Activated CD8-positive, alpha-beta T cell treated with anti-CD3 and anti-CD28 coated beads for 36 hours (primary cell): ENCODE measurements at places on chromosomes 4 and X.
A peak's percentile ranks its signal among the peaks of the same experiment; 100 is the strongest.

GRCh38 chr4:174835536-174835935 lies 6.5 kb upstream of the GLRA3 start:
- DNase-seq: no peak

GRCh38 chrX:37816766-37817165 lies 30.6 kb downstream of the DYNLT3 start:
- DNase-seq: no peak

DNA sequence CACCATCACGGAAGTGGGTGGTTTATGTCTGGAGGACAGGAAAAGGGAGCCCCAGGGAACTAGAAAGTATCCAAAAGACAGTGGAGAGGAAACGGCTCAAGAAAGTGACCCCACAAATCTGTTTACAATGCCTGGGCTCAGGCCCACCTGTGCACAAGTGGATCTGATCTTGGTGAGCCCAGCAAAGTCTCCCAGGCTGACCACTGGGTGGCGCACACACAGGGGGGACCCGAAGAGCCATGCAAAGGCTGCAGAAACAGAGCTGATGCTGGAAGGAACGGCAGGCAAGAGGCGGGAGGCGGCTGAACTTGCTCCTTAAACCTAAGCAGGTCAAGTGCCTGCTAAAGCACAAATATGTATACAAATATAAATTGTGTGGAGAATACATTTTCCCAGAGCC lies 9.6 kb downstream of the HAUS7 start:
- peak; percentile 56 for DNase-seq

- DNase-seq: no peak
Observed at GRCh38 chr4:145507636-145508035, 26.0 kb downstream of the SMAD1 start.

DNA sequence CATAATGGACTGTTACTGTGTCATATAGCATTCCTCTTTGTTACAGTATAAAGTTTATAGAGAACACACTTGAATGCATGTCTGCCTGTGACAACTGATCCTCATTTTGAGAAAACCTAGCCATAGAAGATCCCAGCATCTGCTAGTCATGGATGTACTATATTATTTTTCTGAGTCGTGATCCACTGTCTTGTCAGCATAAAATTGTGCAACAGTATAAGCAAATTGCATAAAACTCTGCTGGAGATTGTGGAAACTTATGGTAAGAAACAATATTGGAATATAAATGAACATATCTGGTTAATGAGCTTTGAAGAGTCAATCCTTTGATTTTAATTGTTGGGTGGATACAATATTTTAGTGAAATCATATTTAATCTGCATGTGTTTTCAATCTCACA lies 3.6 kb downstream of the NEIL3 start:
- no peak for DNase-seq

- no peak for DNase-seq
Observed at GRCh38 chrX:111759686-111760085, 78.7 kb downstream of the ALG13 start.

DNA sequence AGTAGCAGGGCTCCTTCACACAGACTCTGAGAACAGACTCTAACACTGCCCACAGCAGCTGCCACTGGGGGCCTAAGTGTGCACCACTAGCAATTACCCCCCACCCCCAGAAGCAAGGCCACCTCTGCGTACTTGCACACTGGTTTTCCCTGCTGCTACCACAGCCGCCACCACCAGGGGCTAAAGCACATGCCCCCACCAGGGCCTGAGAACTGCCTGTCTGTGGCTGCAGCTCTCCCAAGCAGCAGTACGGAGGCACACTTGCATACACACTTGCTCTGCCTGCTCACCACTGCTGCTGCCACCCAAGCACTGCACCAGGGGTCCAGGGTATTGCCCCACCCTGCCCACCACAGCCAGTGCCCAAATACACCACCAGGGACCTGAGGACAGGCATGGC lies 59.6 kb downstream of the SCML2 start:
- DNase-seq: no peak

DNA sequence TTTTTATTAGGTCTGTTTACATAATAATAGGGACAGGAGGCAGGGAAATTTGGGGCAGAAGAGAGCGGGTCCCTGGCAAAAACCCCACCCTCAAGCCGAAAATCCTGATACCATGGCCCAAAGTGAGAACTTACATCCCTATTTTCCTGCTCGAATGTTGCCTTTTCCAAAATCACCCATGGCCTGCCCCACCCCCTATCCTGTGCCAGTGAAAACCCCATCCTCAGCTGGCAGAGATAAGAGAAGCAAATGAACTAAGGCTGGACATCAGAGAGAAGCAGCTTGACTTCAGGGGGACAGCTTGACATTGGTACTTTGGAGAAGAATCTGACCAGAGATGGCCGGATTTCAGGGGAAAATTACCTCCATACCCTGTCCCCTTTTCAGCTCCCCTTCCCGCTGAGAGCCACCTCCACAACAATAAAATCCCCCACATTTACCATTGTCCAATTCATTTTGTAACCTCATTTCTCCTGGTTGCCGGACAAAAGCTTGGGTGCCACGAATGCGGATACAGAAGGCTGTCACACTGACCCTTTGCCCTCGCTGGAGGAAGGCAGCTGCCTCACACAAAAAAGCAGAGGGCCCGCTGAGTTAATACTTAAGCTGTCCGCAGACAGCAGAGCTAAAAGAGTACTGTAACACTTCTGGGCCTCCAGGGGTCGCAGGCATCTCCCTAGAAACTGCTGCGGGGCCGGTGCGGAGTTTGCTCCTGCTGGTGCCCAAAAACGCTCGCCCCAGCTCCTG lies 196.2 kb downstream of the SNCA start:
- DNase-seq: peak; percentile 9

- DNase-seq: no peak
Observed at GRCh38 chr4:113708250-113708649, 53.3 kb downstream of the CAMK2D start.

DNA sequence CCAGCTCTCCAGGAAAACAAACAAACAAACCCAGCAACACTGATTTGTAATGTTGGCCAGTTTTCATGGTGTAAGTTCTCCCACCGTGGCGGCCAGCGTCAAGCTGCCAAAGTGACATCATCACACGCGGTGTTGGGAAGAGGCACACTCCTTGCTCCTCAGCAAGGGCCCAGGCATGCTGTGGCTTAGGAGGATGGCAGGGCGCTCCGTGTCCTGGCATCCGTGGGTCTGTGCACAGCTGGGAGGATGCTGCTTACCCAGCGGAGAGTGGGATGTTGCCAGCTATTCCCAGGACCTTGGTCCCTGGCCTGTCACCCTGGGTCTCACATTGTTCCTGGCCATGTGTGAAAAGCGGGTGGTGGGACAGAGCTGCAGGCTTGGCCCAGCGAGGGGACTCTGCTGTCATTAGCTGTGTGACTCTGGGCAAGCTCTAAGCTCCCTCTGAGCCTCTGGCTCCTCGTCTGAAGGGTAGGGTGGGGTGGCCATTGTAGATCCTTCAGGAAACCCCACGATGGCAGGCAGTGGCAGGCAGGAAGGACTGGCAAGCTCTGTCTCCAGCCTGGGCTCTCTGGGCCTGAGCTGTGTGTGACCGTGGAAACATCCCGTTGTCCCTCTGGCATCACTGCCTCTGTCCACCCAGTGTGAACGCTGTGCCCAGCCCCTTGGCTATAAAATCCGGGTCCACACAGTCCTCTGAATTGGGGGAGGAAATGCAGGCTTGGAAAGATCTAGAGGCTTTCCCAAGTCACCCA lies 10.8 kb downstream of the PSAPL1 start:
- no peak for DNase-seq

- DNase-seq: no peak
Observed at GRCh38 chr4:68378226-68378625, 28.3 kb upstream of the YTHDC1 start.

- DNase-seq: peak; percentile 11
Observed at GRCh38 chrX:109841869-109842579, 109.0 kb upstream of the ACSL4 start.

DNA sequence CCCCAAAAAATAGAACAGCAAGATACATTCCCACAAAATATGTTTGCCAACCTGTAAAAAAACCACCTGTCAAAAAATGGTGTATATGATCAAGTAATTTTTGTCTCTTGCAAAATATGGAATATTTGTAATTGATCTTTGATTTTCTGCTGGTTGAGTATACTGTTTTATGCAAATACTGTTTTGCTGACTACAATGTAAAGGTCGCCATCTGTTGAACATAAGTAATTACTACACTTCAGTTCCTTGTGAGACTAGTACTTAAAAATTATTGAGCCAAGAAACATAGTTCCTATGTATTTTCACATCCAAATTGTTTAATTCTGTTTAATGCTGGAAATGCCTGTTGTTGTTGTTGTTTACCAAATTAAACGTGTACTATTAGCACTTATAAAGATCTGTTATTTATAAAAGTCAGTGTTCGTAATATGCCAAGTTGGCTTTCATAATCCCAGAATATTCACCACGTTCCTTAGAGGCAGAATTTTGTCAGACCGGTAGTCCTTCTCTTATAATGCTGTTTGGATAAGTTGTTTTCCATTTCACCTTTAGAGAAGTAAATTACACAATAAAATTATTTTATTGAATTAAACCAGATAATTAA lies 144.2 kb downstream of the PDLIM5 start:
- DNase-seq: no peak

GRCh38 chr4:112288455-112288854 lies 2.8 kb upstream of the TIFA start:
- peak; percentile 47 for DNase-seq

GRCh38 chrX:2401201-2401589 lies 99.6 kb downstream of the DHRSX start:
- DNase-seq: no peak

GRCh38 chr4:100935090-100935489 lies 412.2 kb downstream of the PPP3CA start:
- DNase-seq: peak; percentile 1

- DNase-seq: no peak
Observed at GRCh38 chrX:3526071-3526470, 179.6 kb upstream of the MXRA5 start.

GRCh38 chr4:180394730-180395129 lies 1848.5 kb upstream of the TENM3 start:
- DNase-seq: no peak

DNA sequence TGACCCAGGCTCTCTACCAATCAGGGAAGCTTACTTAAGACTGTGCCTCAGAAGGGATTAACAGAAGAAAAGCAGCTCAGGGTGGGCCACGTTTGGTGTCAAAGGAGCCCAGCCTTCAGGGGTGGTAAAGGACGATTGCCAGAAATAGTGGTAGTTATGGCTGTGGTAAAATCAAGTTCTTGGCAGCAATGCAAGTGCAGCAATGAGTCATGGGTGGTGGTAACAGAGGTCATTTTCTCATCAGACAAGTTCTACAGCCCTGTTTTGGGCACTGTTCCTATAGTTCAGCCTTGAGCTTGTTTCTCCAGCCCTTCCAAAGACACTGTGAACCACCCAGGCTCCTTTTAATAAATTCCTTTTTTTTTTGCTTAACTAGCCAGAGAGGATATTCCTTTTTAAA lies 120.3 kb downstream of the EFHC2 start:
- no peak for DNase-seq

- no peak for DNase-seq
Observed at GRCh38 chrX:46953137-46953527, 40.9 kb downstream of the JADE3 start.

DNA sequence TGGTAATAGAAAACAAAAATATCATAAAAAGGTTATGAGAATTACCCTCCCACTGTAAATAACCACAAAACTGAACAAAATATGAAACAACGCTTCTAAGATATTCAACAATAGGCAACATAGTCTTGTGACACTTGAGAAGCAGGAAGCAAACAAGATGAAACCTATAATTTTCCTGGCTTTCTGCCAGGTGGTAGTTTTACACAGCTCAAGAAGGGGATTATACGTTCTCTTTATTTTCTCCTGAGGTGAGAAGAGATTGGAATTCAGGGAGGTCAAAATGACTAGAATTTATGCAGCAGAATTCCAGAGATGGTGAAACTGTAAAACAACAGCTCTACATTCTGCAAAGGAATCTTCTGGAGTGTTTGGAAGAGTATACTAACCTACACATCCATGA lies 186.0 kb downstream of the HHIP start:
- DNase-seq: no peak

- DNase-seq: no peak
Observed at GRCh38 chr4:98416844-98417243, 155.7 kb downstream of the RAP1GDS1 start.

DNA sequence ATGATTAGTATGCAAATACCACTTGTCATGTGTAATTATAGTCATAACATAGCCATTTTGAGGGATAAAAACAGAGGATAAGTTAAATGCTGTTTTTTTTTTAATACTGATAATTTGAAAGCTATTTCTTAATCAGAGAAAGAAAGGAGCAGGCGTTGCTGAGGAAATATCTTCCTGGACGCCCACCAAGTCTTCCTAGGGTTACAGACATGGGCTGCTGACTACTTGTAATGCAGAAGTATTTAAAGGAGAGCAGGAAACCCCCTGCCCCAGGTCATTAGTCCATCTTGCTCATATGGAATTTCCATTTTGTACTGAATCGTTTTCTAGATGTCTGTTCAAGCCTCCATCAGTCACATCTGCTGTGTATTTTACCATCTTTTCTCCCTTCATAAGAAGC lies 176.2 kb downstream of the ADGRL3 start:
- DNase-seq: no peak

- DNase-seq: no peak
Observed at GRCh38 chrX:106955004-106955772, 35.0 kb downstream of the CLDN2 start.

DNA sequence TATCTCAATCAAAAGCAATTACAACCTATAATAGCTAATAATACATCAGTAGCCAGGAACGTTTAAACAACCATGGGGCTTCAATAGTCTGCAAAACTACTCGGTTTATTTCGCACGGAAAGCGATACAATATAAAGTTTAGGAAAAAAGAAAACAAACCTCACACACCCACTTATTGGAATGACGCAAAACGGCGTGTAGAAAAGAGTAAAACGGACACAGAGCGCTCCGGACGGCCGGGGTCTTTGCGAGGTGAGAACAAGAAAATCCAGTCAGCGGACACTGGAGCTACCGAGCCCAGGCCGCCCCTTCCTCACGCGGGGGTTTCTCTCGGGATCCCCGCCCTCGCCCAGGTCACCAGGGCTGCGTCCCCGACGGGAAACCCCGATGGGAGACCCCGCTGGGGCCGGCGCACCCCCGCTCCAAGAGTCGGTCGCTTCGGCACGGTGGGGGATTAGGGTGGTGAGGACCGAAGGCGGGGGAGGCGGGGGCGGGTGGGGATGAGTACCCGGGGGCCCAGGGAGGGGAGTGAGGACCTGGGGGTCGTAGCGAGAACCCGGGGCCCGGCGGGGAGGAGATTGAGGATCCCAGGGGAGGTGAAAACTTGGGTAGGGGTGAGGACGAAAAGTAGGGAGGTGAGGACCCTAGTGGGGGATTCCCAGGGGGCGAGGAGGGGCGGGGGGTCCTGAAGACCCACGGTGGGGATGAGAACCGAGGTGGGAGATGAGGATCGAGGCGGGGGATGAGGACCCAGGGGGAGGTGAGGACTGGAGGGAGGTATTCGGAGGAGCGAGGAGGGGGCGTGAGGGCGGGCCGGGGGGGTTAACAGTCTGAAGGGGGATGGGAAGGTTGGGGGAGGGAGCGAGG lies 737 bp downstream of the NELFA start:
- DNase-seq: peak; percentile 23

GRCh38 chr4:36316607-36317006 lies 35.2 kb downstream of the DTHD1 start:
- peak; percentile 25 for DNase-seq
